ENCODE measurements at places on chromosomes 5 and 9.

GRCh38 chr5:143261748-143262392 lies 141.6 kb downstream of the NR3C1 start:
- no peak for DNase-seq

GRCh38 chr5:1747079-1747802 lies 52.4 kb downstream of the MRPL36 start:
- DNase-seq, result no peak

- no peak for DNase-seq
These were observed 68.4 kb downstream of the ANKRD33B start for GRCh38 chr5:10632110-10632761.

DNA sequence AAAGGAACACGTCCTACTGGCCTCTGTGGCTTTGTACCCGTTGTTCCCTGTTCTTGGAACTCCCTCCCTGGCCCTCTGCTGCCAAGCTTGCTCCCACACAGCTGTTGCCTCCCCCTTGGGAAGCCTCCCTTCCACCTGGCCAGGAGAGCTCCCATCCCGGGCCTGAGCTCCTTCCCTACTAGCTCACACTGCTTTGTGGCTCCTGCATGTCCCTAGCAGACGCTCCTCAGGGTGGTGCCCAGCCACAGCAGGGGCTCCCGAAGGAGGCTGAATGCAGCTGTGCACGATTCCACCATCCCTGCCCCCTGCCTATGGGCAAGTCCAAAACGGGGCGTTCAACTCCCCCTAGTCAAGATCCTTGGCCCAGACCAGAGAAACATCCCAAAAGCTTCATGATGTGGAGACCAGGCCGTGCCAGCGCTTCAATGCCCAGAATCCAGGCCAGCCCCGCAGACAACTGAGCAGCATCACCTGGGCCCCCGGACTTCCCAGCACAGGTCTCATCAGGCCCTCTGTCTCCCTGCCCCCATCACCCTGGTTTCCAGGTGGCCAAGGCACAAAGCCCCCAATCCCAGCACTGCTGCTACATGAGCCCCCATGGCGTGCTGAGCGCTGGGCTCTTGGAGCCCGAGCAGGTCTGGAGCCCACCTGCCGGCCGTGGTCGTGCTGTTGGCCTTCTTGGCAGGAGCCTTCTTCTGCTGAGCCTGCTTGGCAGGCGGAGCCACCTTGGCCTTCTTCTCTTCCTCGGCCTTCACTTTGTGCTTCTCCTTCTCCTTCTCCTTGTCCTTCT lies 14.3 kb downstream of the BRD3OS start:
- DNase-seq, result no peak

DNA sequence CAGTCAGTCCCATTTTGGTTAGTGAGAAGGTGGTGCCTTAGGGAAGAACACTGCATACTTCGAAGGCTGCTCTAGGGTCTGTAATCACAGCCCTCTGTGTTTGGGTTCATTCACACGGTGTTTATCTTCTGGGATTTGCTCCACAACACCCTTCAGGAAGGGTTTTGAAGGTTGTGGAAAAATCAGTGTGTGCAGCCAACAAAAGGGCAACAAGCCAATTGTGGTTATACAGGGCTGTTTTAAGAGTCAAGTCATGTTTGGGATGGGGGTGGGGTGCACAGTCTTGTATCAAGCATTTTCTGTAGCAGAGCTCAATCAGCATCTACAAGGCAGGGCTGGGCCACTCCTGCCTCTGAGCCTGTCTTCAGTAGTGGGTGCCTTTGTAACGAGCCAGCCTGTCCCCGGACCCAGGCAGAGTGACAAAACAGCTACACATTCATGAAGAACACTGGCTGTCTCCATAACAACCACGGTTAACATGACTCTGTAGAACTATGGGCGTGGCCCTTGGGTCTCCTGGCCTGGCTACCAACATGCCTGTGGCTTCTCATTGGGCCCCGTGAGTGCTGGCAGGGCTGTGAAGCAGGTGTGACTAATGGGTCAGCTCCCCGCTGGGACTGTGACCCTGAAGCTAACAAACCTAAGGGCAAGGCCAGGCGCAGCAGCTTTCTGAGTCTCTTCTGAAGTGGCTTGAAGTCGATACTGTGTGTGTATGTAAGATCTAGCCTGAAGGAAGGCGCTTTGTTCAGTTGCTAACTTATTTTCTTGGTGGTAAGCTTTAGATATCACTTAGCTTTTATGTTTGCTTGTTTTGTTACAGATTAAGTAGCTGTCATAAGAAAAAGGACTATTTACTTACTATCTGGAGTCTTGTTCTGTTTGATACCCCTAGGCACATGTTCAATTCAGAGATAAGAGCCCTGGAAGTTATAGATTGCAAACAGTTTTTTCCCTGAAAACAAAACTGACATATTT lies 27.9 kb upstream of the GOLM1 start:
- peak; percentile 77 for DNase-seq

DNA sequence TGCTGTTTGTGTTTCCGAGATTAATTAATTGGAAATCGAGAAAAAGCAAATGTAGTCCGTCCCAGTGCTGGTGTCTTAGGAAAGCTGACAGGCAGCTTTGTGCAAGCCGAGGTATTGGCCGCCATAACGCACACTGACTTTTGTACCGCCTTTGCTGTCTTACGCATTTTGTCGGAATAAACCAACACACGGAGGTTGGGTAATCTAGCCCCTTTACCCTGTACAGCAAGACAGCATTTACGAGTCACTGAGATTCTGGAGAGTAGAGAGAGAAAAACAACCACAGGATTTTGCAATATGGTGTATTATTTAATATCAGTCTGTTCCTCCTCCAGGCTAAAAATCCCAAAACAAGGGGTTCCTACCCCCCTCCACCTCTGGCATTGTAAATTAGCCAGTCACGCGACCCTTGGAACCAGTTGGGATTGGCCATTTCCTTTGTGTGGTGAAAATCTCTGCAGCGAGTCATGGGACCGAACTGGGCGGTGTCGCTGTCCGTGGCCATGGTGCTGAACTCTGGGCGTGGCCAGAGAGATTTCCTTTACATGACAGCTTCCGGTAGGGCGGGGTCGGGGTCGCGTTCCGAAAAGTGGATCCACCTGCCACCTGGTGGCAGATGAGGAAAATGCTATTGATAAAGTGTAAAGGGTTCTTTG lies 10.3 kb upstream of the PCDHB1 start:
- DNase-seq, result peak; percentile 92

GRCh38 chr5:132498152-132498551 lies 7.6 kb upstream of the IRF1 start:
- no peak for DNase-seq

GRCh38 chr5:116563736-116564308 lies 10.8 kb downstream of the SEMA6A start:
- DNase-seq, result no peak

GRCh38 chr5:42930934-42931333 lies 109.2 kb downstream of the ANXA2R start:
- DNase-seq, result no peak

Measured in DMS79 treated with DMSO at 0.1 percent for 48 hours (cell line).